ENCODE measurements at places on chromosomes 11 and 22. TPM values are rescaled to one million over a fixed set of nuclear protein-coding genes. Genes with fewer than 3 reads are reported as not detected.

Gene DCUN1D5
- 48.9 TPM for total RNA-seq

DNA sequence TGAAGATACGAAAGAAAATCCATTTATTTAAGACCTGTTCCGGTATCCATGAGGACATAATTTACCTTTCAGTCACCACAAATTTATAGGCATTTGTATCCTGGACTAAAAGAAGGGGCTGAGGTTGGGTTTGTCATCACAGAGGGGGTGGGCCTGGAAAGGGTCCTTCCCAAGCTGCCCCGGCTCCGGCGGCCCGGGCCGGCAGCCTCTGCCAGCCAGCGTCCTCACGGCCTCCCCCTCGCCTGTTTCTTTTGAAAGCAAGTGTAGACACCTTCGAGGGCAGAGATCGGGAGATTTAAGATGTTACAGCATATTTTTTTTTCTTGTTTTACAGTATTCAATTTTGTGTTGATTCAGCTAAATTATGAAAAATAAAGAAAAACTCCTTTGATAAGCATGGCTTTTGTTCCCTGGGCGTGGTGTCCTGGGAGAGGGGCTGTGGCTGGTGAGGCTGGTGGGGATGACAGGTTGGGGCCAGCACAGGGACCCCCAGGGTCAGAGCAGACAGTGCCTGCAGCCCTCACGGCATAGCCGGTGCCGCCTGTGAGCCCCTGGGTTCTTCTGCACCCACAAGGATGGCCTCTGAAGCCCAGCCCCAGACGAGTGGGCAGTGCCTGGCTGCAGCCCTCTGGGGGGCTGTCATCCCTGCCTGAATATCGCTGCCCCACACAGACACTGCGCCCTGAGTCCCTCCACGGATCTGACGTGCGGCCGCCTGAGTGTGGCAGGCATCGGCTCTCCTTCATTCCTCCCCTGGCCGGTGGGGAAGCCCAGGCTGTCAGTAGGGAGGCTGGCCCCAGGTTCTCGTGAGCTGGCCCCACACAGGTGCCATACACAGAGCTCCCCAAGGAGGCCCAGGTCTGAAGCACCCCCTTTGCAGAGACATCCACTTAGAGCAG lies 1075.9 kb downstream of the BRD1 start:
- peak; percentile 90 for DNase-seq

Gene HBB
- total RNA-seq: 6.6 TPM

Gene OTOG
- not detected for total RNA-seq

Gene KCNA4
- total RNA-seq: not detected

Gene CD3E
- total RNA-seq: 0.71 TPM

DNA sequence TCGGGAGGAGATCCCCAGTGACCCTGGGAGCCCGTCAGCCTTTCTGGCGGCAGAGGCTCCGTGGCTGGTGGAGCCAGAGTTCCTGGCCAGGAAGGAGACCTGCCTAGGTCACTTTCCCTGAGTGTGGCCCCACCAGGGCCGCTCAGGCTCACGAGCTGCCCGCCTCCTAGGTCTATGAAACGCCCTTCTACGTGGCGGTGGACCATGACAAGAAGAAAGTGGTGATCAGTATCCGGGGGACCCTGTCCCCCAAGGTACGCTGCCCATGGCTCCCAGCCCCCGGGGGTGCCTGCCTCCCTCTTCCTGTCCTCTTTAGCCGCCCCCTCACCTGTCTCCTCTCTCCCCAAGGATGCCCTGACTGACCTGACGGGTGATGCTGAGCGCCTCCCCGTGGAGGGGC lies 17.0 kb upstream of the MYRF start:
- DNase-seq: no peak

DNA sequence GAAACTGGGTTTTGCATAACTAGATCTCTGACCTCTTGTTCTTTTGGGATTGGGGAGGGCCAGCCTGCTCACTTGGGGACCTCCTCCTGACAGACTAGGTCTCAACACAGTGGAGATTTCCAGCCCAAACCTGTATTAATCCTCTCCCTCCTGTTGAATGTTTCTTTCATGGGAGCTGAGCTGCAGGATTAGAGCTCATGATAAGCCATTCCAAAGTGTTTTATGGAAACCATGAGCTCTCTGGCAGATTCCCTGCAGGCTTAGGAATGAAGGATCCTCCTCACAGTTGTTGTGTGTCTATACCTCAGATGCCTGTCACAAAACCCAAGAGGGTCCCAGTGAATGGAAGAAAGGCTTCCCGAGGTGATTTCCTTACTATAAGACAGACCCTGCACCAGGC lies 248.4 kb upstream of the B3GAT1 start:
- peak; percentile 55 for DNase-seq

- no peak for DNase-seq
These were observed 88.2 kb upstream of the TP53I11 start for GRCh38 chr11:45038923-45039322.

- DNase-seq: no peak
These were observed 77.2 kb downstream of the MORC2 start for GRCh38 chr22:30891443-30891755.

- no peak for DNase-seq
These were observed 4.2 kb upstream of the RAC2 start for GRCh38 chr22:37248251-37248650.

- DNase-seq: no peak
These were observed 34.8 kb downstream of the LRRC74B start for GRCh38 chr22:21080435-21081137.

- no peak for DNase-seq
These were observed 33.4 kb downstream of the SIK2 start for GRCh38 chr11:111635706-111636045.

DNA sequence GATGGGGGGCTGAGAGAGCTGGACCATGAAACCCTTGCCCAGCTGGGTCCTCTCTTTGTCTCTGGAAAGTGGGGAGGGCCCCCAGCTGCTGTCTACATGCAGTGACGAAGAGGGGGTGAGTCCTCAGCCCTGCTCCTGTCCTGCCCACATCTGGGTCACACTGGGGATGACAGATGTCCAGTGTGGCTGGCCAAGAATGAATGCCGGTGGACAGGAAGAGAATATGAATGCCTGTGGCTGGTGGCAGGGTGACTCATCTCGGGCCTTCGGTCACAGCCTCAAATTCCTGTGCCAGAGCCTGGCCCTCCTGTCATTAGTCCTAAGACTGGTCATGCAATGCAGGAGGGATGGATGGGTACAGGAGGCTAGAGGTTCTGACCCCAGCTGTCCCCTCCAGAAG lies 2.2 kb upstream of the PNPLA3 start:
- DNase-seq: no peak

Gene LRRN4CL
- total RNA-seq: 48.2 TPM

DNA sequence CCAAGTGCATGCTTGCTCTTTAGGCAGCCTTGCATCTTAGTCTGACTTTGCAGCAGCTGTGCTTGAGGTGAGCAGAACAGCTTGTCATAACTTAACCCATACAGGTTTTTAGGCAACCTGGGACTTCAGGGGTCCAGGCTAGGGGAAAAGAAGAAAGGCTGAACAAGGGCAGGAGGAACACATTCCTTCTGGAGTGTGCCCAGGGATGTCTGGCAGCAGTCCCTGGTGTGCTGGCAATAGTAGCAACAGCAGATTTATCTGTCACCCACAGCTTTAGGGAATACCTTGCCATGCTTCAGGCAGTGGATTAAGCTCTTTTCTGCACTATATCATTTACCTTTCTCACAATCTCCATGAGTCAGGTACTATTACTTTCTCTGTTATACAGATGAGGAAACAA lies 513.0 kb downstream of the RAB38 start:
- no peak for DNase-seq

Gene BAIAP2L2
- total RNA-seq: 1.1 TPM

DNA sequence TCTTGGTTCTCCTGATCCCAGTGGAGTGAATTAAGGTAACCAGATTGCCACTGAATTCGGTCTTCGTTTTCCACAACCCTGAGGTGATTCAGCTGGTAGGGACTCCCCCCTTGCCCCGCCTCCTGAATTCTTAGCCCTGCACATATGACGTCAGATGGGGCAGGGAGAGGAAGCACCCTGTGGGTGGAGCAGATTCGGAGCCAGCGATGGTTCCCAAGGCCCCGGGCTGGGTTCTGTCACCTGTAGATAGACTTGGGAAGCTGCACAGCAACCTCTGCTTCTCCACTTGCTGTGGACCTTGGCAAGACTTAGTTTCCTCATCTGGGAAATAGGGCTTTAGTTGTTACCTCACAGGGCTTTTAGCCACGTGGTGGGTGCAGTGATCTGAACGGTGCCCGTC lies 67.8 kb downstream of the CTTN start:
- no peak for DNase-seq

- no peak for DNase-seq
These were observed 5.2 kb downstream of the IFT27 start for GRCh38 chr22:36770513-36771231.

DNA sequence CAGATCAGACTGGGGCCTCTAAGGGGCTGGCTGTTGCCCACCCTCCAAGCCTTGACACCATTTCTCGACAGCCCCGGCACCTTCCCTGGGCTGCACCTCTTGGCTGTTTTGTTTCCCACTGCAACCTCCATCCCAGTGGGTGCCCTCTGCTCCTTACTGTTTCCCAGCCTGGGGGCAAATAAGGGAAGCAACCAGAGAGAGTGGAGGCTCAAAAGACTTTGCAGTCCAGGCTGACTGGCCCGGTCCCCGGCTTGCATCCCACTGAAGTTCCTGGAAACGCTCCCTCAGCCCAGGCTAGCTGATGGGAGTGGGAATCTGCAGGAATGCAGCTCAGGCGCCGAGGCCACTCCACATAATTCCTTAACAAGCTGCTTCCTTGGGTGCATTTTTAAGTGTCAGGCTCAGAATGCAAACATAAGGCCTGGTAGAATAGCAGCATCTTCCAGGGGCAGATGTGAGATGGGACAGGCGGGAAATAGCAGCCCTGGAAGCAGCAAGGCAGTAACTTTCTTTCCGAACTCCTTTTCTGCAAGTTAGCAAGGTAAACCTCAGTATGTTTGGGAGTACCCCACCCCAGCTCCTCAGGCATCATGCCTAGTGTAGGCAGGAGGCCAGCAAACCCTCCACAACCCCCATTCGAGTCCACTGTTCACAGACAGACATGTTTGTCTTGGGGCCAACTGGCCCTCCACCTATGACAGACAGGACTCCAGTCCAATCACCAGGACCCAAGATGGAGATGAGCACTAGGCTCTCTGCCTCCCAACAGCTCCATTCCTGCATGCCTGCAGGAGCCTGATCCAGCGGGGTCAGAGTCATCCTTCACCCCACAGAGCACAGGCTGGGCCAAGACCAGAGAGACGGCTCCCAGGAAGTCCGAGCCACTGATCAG lies 39.3 kb downstream of the RPL27A start:
- DNase-seq: no peak

GRCh38 chr11:62817129-62817528 lies 11.9 kb upstream of the NXF1 start:
- DNase-seq: no peak

- no peak for DNase-seq
These were observed 8.2 kb downstream of the PNPLA3 start for GRCh38 chr22:43931771-43932170.

Gene GUCY1A2
- total RNA-seq: 7.7 TPM

DNA sequence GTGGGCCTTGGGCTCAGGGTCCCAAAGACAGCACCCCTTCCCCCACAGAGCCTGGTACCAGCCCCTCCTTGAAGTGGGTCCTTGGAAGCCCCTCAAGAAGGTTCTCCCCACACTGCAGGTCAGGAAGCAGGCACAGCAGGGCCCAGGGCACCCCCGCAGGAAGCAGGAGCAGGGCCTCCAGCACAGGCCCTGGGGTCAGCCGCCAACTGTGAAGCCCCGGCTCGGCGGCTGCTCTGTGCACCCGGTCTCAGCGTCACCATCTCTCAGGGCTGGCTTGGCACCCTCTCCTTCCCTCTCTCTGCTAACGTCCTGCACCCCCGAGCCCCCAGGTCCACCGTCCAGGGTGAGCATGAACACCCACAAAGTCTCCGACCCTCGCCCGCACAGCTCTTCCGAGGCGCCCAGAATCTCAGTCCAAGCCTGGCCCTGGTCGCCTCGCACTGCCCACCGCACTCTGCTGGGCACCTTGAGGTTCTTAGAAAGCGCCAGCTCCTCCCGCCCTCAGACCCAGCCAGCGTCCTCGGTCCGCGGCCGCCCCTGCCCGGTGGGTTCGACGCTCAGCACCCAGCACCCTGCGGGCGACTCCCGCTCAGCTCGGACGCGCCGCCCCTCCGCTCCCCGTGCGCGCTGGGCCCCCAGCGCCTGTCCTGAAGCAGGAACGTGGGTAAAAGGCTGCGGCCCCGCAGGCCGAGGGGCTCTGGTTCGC lies 1.4 kb upstream of the SIGIRR start:
- DNase-seq: no peak

DNA sequence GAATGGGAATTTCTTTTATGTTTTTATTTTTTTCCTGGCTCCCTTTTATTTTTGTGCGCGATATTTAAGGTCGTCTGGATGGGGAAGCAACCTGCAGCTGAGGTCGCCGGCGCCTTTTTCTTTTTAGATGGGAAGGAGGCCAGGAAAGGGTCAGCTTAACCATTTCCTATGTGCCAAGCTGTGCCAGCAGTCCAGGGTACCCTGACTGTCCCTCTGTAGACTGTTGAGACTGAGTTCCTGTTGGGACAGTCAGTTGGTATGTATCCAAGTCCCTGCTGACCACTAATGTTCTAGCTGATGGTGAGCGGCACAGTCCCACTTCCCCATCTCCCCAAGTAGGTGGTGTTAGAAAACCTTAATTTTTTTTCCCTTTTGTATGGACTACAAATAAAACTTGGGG lies 10.5 kb downstream of the RBM14 start:
- DNase-seq: no peak

Gene GAB4
- not detected for total RNA-seq

DNA sequence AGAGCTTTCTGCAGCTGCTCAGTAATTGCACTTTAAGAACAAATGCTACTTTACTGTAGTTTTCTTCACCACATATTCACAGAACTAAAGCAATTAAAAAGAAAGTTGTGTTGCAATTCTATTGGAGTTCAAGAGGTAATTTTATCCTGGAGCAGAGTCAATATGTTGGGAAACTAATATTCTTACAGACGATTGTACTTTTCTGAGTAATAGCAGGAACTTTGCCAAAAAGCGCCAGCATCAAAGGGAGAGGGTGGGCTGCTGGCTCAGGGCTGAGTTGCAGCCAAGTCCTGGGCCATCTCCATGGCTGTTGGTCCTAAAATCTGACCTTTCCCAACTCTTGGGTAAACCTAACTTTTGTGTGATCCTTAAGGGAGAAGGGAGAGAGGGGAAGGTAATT lies 73.6 kb upstream of the MYO18B start:
- DNase-seq: no peak

DNA sequence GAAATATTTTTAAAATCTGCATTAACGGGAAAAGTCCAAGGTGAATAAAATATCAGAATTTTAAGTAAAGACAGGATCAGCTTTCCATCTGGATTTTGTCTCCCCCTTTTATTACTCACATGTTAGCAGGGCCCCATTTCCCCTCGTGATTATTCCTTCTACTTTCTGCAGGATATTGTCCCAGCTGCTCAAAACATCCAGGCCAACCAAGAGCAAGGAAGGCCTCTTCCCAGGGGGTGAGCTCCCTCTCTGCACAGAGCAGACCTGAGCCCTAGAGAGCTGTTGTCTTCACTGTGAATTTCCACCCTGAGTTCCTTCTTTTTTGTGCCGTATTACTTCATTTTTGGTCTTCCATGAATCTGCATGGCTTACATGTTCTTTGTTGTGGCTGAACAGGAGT lies 3.7 kb upstream of the TMPRSS13 start:
- no peak for DNase-seq
